Fibroblast of lung (primary cell): ENCODE measurements at places on chromosomes 2 and 18. TPM values are rescaled to one million over a fixed set of nuclear protein-coding genes. Genes with fewer than 3 reads are reported as not detected.
A peak's percentile ranks its signal among the peaks of the same experiment; 100 is the strongest.

DNA sequence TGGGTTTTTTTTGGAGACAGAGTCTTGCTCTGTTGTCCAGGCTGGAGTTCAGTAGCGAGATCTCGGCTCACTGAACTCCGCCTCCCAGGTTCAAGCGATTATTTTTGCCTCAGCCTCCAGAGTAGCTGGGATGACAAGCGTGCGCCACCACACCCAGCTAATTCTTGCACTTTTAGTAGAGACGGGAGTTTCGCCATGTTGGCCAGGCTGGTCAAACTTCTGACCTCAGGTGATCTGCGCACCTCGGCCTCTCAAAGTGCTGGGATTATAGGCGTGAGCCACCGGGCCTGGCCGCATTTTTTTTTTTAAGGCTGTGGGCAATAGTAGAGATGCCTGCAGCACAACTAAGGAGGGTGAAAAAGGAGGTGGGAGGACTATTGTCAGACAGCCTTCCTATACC is 41.7 kb upstream of the ZNF532 start:
- H3K4me3 ChIP-seq: no peak overlapping the region
- H3K4me1 ChIP-seq: no peaks in the 10 kb centered on the region
- DNase-seq: no peak

- no peak overlapping the region for H3K4me3 ChIP-seq
- no peak overlapping the region for H3K27ac ChIP-seq
- H3K36me3 ChIP-seq: no peaks in the 10 kb centered on the region
- no peaks in the 10 kb centered on the region for H3K4me1 ChIP-seq
- no peaks in the 10 kb centered on the region for H3K27me3 ChIP-seq
- no peak for DNase-seq
Measured at GRCh38 chr2:158403237-158403636, 53.3 kb downstream of the CCDC148 start.

DNA sequence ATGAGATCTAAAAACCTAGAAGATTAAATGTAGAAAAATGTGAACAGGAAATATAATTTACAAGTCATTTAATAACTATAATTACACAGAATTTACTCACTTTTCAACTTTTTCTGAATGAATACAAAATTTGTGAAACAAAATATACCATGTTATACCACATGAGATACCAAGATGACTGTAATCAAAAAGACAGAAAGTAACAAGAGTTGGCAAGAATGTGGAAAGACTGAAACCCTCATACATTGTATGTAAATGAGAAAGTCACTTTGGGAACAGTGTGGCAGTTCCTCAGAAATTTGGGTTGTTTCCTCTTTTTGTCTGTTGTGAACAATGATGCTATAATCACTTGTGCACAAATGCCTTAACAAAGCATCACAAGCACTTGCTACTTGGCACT is 145.4 kb upstream of the ZNF804A start:
- no peak overlapping the region for H3K27ac ChIP-seq
- H3K4me1 ChIP-seq: no peaks in the 10 kb centered on the region
- H3K36me3 ChIP-seq: no peaks in the 10 kb centered on the region
- no peaks in the 10 kb centered on the region for H3K27me3 ChIP-seq
- no peak overlapping the region for H3K4me3 ChIP-seq

MERTK gene
- 1.8 and 6.6 TPM in 2 replicates for total RNA-seq

DNA sequence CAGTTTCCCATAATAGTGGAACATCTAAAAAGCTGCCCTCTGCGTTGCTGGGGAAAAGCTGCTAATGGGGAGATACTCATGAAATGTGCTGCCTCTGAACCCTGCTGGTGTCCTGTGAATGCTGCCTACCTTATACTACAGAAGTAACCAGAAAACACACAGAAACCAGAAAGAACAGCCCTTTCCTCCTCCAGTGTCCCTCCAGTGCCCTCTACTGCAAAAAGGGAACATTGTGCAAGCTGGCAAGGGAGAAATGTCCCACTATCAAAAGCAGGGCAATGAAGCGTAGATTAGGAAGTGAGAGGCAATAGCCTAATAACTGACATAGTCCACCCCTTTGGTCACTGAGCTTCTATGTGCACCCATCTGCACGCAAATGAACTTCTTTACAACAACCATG is 162.7 kb upstream of the ETAA1 start:
- no peaks in the 10 kb centered on the region for H3K36me3 ChIP-seq
- H3K27ac ChIP-seq: no peak overlapping the region
- H3K4me3 ChIP-seq: no peak overlapping the region
- H3K27me3 ChIP-seq: no peaks in the 10 kb centered on the region

LRATD1 gene
- total RNA-seq: 0.51 and 0.99 TPM in 2 replicates

SP140L gene
- 9.8 and 10.9 TPM in 2 replicates for total RNA-seq

GRCh38 chr2:147614979-147615470 is 229.8 kb upstream of the ACVR2A start:
- H3K36me3 ChIP-seq: no peaks in the 10 kb centered on the region
- no peaks in the 10 kb centered on the region for H3K4me1 ChIP-seq
- H3K27ac ChIP-seq: no peak overlapping the region
- H3K27me3 ChIP-seq: no peaks in the 10 kb centered on the region
- DNase-seq: no peak
- H3K4me3 ChIP-seq: no peak overlapping the region

GRCh38 chr2:226066391-226066790 is 666.9 kb downstream of the NYAP2 start:
- DNase-seq: no peak
- H3K27ac ChIP-seq: no peak overlapping the region
- no peak overlapping the region for H3K4me3 ChIP-seq
- no peaks in the 10 kb centered on the region for H3K36me3 ChIP-seq

GRCh38 chr2:132470746-132471145 is 54.1 kb downstream of the GPR39 start:
- no peak overlapping the region for H3K27ac ChIP-seq
- no peaks in the 10 kb centered on the region for H3K4me1 ChIP-seq
- H3K36me3 ChIP-seq: no peaks in the 10 kb centered on the region

DNA sequence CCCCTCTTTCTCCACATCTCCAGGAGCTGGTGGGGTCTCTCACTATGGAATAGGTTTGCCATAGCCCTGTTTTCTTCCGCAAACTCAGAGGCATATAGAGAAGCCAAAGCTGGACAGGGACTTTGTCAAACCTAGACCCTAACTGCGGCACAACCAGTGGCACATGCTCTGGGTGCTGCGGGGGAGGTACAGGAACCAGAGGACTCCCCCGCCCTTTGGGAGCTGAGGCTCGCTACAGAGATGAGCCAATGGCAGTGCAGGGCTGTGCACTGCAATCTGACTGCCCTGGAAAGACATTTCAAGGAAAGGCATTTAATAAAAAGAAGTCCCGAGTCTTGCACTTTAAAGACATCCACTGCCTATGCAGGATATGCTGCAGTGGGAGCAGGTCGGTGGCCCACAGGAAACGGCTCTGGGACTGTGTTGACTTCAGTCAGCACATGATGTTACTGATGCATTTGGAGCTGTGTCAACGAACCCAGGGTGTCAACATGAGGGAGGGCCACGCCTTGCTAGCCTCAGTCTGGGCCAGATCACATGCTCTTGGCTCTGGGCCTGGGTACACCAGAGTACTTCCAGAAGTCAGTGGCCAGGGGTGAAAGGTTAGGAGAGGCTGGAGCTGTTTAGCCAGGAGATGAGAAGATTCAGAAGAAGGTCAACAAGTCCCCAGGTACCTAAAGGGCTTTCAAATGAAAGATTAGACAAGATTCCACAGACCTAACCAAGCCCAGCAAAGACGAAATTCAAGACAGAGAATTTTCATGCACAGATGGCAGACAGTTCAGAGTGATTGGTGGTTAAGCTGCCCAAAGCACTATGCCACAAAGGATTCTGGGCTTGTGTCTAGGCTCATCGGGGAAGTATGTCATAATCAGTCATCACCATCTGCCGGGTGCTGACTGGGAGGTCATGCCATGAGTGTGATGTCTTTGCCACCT is 8.2 kb downstream of the SLC35F6 start:
- H3K4me3 ChIP-seq: no peak overlapping the region
- H3K4me1 ChIP-seq: peaks cover 20% of the 10 kb centered on the region
- H3K36me3 ChIP-seq: peaks cover 24% of the 10 kb centered on the region
- peak overlapping the region; percentile 37 for H3K27ac ChIP-seq
- H3K27me3 ChIP-seq: no peaks in the 10 kb centered on the region

ARID5A gene
- 7.2 and 9.7 TPM in 2 replicates for total RNA-seq

DNA sequence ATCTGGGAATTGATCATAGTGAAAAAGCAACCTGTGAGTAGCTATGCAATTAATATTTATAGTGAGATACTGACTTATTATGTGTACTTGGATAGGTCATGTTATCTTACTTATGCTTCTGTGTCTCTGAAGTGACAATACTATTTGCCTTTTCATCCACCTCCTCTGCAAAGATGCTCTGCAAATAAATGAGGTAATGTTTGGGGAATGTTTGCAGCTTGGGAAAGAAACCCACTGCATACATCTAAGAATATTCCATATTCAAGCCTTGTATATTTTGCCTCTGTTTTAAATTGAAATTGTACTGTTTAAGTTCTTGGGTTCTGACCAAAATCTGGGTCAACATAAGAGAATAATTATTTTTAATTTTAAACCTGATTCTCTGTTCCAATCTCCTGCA is 217.4 kb upstream of the DTNA start:
- H3K27ac ChIP-seq: no peak overlapping the region
- no peaks in the 10 kb centered on the region for H3K36me3 ChIP-seq
- DNase-seq: no peak
- H3K27me3 ChIP-seq: peaks cover 3% of the 10 kb centered on the region
- H3K4me3 ChIP-seq: peak overlapping the region; percentile 52

DNA sequence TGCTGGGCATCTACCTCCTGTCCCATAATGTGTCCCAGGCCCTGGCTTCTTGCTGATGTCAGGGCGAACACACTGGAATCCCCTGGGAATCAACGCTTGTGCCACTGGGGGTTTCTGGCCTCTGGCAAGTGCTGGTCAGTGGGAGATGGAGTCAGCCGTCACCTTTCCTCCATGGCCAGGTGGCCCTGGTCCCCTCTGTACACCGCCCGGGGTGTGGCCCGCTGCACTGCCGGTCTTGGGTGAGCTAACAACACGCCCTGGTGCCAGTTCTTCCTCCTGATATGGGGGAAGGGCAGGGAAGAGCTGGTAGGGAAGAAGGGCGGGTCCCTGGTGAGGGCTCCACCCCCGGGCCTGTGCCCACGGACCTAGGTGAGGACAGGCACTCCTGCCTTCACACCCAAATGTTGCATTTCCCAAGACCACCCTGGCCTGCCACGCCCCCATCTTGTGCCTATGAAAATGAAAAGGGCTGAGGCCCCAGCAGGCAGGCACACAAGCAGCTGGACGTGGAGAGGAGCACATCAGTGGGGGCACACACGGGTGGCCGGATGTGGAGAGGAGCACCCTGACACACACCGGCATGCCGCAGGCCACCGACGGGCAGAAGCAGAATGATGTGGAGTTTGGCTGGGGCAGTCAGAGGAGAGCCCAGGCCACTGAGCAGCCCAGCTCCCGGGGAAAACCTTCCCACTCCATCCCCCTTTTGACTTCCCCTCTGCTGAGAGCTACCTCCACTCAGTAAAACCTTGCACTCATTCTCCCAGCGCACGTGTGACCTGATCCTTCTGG is 140.5 kb downstream of the ASB1 start:
- H3K27me3 ChIP-seq: peaks cover 4% of the 10 kb centered on the region
- H3K27ac ChIP-seq: no peak overlapping the region
- H3K4me3 ChIP-seq: no peak overlapping the region
- no peak for DNase-seq
